ENCODE measurements at places on chromosomes 11 and 22.

DNA sequence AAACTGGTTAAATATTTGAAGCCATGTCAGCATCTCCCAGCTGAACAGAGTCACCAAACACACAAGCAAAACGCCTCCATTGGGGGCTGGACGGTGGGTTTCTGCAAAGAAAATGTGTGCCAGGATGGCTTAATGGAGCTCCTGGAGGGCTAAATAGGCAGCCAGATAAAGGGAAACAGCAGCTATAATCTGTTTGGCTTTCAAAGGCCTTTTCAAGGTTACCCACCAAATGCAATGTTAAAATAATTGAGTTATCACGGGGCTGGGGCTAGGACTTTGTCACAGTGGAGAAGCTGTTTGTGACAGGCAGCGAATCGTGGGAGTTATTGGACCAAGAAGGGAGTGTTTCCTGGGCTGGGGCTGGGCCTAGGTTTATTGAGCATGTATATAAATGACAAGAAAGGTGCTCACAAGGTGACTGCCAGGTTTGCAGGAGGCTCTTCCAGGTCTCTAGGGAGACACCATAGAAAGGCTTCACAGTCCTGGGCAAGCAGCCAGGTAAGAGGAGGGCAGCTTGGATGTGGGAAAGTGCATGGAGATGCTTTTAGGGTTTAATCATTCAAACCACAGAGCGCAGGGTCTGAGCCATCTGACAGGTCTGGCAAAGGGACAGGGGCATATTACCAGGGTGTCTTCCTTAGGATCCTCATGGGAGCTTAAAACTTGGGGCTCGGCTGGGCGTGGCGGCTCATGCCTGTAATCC, 28.3 kb downstream of the GRIK4 start:
- no peak for DNase-seq

GRCh38 chr11:132064987-132065620, 694.7 kb downstream of the NTM start:
- DNase-seq = no peak

DNA sequence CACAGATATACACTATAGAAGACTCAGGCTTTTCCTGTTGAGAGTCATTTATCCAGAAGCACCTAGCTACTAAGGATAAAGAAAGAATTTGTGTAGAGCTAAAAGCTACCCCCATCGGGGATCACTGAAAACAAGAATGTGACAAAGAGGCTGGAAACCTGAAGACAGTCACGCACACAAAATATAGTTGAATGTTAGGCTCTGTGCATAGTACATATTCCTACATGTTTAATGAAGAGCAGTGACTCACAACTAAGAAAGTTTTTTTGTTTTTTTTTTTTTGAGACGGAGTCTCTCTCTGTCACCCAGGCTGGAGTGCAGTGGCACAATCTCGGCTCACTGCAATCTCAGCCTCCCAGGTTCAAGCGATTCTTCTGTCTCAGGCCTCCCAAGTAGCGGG, 8.4 kb downstream of the OR10V1 start:
- no peak for DNase-seq

GRCh38 chr11:133388975-133389568, 143.2 kb downstream of the OPCML start:
- DNase-seq = no peak

DNA sequence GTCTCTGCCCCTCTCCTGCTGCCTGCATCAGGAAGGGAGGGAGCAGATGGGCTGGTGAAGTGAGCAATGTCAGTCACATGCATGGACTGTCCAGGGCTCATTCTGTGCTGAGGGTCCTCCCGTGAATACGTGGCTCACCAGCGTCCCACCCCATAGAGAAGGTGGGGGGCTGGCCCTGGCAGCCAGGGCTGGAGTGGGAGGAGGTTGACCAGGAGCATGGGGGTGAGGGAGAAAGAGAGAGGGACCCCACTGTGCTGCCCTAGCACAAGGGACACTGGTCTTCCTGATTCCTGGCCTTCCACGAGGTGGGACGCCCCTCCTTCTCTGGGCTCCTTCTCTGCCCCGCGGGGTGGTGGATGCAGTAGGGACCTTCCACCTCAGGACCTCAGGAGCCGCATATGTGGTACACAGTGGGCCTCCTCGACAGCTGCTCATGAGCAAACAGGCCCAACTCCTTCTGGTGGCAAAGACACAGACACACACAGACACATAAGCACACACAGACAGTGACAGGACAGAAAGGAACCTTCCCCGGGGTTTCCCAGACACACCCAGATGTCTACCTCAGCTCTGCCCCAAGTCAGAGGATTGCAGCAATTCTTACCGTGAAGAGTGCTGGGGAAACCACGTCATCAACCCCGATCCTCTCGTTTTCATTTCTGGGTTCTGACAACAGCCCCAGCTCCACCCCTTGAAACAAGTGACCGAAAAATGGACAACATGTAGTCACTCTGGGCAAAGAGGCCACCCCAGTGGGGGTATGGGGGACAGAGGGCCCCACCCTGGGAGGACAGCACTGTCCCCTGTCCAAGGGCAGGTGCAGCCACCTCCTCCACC, 3.6 kb upstream of the APOBEC3A start:
- no peak for DNase-seq

- no peak for DNase-seq
Observed at GRCh38 chr11:1780700-1781592, 17.2 kb upstream of the CTSD start.

- peak; percentile 72 for DNase-seq
Observed at GRCh38 chr22:33921525-33922348, 1.5 kb upstream of the LARGE1 start.

- no peak for DNase-seq
Observed at GRCh38 chr22:46754110-46754799, 8.2 kb upstream of the TBC1D22A start.

- peak; percentile 48 for DNase-seq
Observed at GRCh38 chr11:6531267-6531752, 34.2 kb downstream of the DNHD1 start.

- no peak for DNase-seq
Observed at GRCh38 chr22:21043860-21044535, 1.7 kb upstream of the LRRC74B start.

- DNase-seq = no peak
Observed at GRCh38 chr11:16982809-16983208, 31.4 kb downstream of the PLEKHA7 start.

- DNase-seq = no peak
Observed at GRCh38 chr22:19806213-19807160, 45.9 kb downstream of the TBX1 start.

GRCh38 chr11:110200241-110200640, 96.2 kb downstream of the RDX start:
- DNase-seq = no peak

DNA sequence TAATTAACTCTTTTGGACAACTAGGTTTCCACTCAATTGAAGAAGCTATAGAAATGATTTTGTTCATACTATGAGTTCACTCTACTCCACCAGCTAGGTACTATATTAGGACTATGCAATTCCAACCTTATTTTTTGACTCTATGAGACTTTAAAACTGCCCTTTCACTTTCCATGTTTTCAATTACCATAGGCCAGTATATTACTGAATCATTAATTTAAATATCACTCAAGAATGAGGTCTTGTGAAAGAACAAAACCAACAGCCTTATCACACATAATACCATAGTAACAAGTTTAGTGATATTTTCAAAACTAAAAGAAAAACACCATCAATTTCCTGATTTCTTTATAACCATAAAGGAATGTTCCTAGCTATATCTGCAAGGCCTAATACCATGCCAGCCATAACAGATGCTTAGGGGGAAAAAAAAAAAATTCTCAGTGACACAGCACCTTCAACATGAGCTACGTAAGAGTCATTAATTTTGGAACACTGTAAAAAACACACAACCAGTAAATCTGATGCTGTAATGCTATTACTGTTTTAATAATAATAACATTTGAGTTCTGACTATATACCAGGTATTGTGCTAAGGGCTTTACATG, 6.1 kb downstream of the DCUN1D5 start:
- DNase-seq = no peak

DNA sequence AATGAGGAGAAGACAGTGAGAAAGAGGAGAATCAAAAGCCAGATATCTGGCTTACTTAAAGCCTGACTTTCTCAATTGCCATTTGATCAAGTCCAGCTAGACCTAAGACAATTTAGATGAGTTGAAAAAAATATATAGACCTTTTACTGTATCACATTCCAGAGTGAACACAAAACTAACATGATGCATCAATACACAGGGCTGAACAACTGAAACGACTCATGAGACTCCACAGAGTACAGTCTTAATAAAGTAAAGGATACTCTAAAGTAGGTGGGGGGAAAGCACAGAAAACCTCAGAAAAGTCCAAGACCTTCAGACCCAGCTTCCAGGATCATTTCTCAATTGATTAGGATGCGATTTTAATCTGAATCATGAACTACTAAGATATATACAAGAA, 95.3 kb upstream of the OR9G4 start:
- DNase-seq = no peak

DNA sequence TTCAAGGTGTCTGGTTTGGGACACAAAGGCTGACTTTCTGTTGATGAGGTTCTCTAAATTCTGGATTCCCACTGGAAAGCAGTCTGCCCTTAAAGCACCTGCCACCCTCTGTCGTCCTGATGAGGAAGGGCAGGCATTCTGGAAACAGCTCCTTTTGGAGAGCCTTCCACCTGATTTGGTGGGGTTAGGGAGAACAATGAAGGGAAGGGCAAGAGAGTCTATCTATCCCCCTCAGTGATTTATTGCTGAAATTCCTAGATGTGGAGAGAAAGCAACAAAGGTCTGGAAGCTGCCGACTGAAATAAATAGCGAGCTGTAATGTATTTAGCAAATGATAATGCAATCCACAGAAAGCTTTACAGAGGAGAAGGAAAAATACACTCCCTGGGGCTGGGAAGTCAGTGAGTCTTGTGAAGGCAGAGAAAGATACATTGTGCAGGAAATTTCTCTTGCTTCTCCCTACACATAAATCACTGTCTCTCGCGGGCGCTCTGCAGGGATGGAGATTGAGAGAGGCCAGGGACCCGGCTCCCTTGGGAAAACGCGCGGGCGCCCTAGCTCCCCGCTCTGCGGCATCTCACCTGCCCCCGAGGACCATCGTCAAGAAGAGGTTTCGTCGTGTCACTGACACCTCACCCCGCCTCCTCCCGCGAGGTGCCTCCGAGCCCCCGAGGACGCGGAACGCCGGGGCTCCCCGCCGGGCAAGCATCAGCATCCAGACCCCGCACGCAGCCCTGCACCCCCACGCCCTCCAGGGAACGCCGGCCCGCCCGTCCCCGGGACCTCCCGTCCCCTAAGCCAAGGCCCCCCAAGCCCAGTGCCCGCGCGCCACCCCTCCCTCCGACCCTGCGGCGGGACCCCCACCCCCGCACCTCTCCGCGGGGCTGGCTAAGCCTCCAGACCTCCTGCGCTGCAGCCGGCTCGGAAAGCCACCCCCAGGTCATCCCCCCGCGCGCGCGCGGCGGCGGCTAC, 673 bp downstream of the CDON start:
- peak; percentile 74 for DNase-seq

DNA sequence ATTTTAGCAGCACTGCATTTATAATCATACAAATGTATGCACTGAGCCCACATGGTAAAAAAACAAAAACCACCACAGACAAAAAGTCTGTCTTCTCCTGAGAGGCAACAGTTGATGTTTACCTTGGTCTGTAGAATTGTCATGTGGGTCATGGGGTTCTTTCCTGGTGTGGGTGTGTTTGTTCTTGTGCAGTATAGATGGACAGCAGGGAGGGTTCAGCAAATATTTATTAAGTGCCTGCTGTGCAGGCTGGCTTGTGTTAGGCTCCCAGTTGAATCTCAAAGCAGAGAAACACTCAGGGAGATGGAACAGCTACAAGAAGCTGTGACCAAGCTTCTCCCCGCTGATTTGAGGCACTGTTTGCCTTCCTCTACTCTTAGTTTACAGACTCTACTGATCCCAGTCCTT, 82.2 kb downstream of the PISD start:
- peak; percentile 49 for DNase-seq

GRCh38 chr22:37383341-37383740, 43.9 kb downstream of the ELFN2 start:
- no peak for DNase-seq

DNA sequence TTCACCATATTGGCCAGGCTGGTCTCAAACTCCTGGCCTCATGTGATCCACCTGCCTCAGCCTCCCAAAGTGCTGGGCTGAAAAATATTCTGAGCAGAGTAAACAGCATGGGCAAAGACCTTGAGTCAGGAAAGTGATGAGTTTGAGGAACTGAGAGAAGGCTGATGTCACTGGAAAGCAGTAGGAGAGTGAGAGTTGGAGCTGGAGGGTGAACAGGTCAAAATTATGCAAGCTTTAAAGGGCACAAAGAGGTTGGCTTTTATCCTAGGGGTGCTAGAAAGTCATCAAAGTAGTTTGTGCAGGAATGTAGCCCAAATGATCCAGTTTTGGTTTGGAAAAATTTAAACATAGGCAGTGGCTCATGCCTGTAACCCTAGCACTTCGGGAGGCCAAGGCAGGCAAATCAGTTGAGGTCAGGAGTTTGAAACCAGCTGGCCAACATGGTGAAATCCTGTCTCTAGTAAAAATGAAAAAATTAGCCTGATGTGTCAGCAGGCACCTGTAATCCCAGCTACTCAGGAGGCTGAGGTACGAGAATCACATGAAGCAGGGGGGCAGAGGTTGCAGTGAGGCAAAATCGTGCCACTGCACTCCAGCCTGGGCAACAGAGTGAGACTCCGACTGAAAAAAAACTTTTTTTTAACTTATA, 44.7 kb upstream of the CXCR5 start:
- no peak for DNase-seq

GRCh38 chr11:68763181-68763721, 11.9 kb upstream of the TESMIN start:
- no peak for DNase-seq

DNA sequence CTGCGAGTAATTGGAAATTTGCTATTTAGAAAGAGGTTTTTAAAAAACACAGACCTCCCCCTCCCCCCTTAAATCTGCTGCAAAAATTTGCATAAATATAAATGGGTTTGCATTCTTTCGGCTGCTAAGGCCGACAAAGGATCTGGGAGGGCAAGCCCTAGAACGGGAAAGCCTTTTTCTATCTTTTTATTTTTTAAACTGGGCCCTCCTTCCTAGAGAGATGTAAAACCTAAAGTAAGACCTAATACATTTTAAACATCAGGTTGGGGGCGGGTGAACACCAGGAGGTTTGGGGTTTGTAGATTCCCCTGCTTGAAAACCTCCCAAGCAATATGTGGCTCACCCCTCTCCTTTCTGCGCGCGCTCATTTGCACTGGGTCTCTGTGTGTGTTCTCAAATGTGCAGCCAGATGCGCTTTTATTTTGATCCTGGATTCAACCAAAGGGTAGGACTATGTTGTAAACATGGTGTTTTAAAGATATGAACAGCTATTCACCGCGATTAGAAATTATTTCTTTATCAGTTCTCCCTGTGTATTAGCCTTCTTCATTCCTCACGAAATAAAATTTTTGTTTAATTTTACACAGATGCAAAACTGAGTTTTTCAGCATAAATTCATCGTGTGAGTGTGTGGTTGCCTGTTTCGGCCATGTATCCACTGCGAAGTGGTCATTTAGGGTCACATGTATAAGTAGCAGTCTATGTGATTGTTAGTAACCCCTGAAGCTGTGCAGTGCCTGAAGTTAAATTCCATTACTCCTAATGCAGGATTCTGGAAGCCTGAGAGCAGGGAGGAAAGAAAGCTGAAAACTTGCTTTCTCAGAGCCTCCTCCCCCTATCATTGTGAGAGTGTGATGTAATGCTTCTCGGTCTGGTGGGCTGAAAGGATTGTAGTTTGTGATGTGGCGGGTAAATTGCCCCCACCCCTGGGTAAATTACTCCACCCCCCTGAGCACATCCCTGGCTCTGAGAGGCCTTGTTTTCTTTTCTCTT, 988 bp downstream of the TNRC6B start:
- DNase-seq = no peak

Data from HuH-7 (cell line).